GM18507 (cell line): ENCODE measurements at places on chromosomes 11 and 22.

DNA sequence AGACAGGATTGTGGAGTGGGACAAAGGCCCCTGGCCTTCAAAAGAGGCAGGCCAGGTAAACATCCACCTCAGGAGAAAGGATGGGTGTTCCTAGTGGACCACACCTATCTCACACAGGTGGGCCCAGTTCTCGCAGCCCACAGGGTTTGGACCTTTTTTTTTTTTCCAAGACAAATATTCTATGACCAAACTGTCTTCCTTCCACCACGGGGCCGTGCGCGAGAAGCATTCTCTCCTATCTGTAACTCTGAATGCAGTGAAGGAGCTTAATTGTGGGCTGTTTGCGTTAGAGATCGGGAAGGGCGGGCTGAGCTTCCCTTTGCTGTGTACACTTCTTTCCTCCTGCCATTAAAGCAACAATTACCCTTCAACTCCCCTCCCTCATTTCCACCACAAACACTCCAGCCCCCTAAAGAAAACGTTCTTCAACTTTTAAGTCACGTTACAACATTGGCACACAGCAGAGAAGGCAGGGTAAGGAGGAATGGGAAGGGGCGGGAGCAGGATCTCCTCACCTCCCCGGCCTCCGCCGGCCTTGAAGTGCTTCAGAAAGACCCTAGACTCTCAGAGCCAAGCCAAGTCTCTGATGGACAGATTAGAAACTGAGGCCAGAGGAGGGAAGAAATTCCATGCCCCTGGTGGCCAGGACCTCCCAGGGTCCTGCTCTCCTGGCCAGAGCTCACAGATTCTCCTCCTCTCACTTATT, 238.4 kb downstream of the BUD13 start:
- no peak for DNase-seq

DNA sequence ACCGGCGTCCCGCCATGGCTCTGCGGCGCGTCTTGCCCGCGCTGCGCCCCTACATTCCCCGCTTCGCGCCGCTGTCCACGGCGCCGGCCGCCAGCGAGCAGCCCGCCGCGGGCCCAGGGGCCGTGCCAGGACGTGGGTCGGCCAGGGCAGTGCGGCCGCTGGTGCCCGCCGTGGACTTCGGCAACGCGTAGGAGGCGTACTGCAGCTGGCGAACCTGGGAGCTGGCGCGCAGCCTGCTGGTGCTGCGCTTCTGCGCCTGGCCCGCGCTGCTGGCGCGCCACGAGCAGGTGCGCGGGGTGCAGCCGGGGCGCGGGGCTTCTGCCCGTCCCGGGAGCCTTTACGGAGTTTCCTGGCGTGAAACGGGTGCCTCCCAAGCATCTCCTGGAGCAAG, 20.1 kb downstream of the DGCR6L start:
- DNase-seq: no peak

DNA sequence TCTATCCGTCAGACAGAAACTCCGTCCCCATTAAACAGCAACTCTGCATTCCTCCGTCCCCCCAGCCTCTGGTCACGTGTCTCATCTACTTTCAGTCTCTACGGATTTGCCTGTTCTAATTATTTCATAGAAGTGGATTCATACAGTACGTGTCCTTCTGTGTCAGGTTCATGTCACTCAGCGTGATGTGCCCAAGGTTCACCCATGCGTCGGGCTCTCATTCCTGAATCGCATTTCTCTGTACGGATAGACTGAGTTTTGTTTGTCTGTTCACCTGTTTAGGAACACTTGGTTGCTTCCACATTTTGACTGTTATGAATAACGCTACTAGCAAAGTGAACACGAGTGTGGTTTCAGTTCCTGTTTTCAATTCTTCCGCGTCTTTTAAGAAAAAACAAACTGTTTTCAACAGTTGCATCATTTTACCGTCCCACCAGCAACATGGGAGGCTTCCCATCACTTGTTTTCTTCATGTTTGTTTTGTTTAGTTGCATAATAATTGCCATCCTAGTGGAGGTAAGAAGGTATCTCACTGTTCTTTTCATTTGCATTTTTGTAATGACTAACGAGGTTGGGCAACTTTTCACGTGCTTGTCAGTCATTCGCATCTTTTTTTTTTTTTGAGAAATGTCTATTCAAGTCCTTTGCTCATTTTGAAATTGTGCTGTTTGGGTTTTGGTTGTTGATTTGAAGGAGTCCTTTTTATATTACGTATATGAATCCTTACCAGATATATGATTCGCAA, 8.9 kb upstream of the NLRP6 start:
- DNase-seq: no peak

DNA sequence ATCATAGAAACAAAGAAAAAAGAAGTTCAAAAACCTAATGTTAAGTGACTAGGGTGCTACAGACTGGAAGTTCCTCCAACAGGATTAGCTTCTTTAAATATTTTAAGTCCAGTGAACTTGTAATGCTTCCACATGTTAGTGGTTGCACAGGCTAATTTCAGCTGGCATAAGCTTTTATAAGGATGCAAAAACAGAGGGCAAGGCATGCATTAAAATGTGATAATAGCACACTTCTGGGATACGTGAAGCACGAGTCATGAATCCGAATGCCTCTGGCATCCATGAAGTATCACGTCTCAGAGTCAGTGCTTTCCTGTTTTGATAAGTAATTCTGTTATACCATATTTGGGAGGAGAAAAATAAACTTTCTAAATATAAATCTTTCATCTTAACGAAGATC, 106.8 kb downstream of the DCDC1 start:
- DNase-seq: no peak

GRCh38 chr11:73372375-73372993, 3.7 kb upstream of the RELT start:
- DNase-seq: no peak

GRCh38 chr11:6377902-6378639, 12.2 kb upstream of the SMPD1 start:
- no peak for DNase-seq

GRCh38 chr22:32725369-32725988, 76.0 kb upstream of the TIMP3 start:
- no peak for DNase-seq

DNA sequence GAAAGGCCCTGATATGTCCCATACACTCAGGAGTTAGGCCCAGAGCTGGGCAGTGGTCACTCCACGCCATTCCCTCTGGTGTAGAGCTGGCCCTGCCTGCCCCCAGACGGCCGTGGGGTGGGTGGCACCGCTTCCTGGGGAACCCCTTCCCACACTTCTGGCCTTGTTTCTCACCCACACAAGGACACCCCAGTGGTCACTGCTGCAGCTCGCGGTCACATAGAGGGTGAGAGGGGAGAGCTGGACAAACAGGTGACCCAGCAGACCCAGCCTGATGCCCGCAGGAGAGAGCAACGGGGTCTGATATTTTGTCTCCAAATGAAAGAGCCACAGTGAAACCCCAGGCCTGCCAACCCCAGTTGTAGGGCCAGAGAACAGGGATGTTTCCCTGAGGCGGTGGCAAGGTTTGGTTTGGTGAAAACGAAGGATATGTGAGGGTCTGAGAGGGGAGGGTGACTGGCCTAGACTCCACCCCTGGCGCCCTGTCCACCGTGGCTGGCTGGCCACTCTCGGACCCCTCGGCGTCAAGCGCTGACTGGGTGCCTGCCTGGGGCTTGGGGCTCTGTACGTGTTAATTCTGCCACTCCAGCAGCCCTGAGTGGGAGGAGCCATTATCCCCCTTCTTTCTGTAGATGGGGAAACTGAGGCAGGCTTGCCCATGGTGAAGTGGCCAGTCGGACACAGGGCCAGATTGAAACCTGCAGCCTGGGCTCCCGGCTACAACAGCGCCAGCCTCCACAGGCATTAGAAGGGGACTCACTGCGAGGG, 71.0 kb upstream of the PPARA start:
- no peak for DNase-seq

- no peak for DNase-seq
Observed at GRCh38 chr11:44559207-44559939, 6.1 kb upstream of the CD82 start.

DNA sequence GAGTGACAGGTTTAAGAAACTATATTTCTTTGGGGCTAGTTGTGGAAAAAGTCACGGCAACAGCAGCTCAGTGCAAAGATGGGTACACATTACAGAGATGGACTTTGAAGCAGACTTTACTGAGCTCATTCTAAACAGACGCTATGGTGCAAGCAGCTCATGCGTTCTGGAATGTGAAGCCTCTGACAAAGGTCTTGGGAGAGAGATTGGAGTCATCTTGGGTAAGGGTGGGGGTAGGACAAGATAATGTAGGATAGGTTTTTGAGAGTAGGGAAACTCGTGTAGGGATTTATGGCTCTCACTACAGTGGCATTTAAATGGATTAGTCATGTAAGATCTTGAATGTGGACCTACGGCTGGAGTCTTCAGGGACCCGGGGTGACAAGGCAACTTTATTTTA, 36.2 kb upstream of the CLMP start:
- DNase-seq: no peak

GRCh38 chr11:120942701-120943100, 81.2 kb upstream of the TBCEL start:
- no peak for DNase-seq

GRCh38 chr22:21796863-21797262, 61.3 kb upstream of the YPEL1 start:
- no peak for DNase-seq

DNA sequence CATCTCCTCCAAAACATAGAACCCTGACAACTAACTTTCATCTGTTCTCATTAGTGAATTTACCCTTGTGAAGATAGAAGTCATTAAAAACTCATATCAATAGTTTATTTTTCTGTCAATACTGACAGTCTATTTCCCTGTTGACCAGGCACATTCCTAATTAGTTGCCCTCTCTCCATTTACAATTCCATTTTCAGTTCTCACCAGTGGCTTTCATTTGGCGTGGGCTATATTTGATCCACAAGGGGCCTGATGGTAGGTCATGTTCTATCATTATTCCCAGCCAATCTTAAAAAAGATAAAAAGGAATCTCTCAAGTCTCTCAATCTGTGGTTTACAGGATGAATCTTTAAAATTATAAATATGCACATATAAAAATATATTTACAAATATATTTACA, 3.9 kb upstream of the AKIP1 start:
- DNase-seq: no peak

DNA sequence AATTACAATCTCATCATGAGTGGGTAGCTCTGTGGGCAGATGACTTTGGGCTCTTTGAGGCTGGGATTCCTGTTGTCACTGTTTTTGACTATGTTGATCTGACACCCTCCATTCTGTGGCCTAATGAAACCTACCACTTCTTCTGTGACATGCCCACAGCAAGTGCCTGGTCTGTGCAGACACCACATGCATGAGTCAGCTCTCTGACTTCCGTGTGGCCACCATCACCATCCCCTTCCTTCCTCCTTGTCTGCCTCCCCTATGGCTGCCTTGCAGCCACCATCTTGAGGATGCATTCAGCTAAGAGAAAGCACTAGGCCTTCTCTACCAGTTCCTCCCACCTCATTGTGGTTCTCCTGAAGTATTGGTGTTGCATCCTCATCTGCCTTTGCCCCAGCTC, 15.3 kb upstream of the OR10V1 start:
- DNase-seq: no peak

- DNase-seq: no peak
Observed at GRCh38 chr11:12278766-12279671, 98.4 kb upstream of the PARVA start.

DNA sequence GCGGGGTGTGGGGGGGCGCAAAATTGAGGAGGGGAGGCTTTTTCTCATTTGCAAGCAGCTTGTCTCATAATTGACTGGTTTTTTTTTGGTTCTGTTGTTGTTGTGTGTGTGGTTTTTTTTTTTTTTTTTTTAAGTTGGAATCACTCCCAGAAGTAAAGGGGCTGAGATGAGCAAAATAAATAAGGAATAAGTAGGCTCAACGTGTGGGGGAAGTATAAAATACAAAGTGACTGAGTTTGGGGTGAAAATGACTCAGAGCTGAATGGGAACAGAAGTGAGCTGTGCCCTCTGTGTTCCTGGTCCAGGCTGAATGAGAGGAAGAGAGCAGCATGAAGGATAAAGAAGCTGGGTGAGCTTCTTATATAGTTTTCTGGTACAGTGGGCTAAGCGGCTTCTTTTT, 90.0 kb downstream of the GRIK4 start:
- no peak for DNase-seq

GRCh38 chr22:32776802-32777201, 24.7 kb upstream of the TIMP3 start:
- DNase-seq: no peak

GRCh38 chr11:124041254-124041653, at the start of gene OR10G7:
Gene OR10G7 (minus strand): TSS chr11:124041325. CDS start chr11:124039001, 2,324 bp downstream.
- no peak for DNase-seq

DNA sequence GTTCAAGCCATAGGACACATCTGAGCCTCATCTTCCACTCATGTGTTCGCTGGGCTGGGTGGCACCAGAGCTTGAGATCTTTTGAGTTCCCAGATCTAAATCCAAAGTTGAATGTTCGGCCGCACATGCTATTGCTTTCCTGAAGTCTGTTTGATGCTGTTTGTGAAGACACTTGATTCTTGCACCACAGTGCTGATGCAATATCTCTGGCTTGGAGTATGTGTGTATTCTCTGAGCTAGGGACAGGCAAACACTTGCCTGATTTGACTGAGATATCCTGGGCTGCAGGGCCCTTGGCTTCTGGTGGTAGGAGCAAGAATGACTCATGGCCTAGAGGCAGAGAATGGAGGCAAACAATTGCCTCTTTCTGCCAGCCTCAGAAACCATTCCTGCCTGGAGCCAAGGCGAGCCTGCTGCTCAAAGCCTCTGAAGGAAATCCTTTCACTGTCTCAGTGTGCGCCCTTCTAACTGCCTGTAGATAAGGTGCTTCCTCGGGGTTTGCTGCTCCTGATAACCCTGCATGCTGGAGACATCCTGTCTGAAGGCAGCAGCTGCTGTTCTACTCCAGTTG, 73.0 kb downstream of the CYB5R2 start:
- DNase-seq: no peak

DNA sequence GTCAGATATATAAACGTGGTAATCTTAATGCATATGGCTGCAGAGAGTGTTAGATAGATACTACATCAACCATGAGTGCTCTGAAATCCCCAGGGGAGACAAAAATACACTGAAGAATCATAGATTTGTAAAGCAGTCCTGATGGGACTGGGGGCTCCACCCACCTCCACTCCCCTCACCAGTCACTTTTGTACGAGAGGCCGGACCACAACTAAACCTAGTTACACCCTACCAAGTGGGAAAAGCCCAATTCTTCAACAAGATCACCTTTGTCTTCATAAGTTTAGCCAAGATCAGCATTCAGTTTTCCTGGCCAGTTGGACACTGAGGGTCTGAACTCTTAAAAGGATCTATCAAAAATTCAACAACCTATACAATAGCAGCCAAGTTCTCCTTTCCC, 1.5 kb downstream of the SF1 start:
- no peak for DNase-seq

DNA sequence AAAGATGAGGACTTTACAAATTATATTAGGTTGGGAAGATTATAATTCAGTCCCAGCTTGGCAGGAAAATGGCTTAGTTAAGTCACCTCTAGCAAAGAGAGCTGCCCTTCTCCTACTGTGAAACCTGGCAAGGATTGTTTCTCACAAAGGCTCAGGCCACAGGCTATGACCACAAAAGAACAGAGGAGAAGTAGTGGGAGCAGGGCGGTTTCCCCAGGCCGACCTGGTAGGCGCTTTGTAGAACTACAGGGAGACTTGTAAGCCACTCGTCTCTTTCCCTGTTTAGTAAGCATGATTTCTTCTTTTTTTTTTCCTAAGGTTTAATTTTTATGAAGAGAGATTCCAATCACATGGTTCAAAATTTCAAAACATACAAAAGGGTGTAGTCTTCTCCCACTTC, 4.6 kb downstream of the SNAP29 start:
- DNase-seq: no peak
